Right lobe of liver (tissue), 6 donors: ENCODE measurements at places on chromosomes 5 and 9.

- H3K27ac ChIP-seq = no peak overlapping the region
- H3K4me3 ChIP-seq = no peak overlapping the region
- no peaks in the 10 kb centered on the region for H3K36me3 ChIP-seq
- no peak for DNase-seq
- no peaks in the 10 kb centered on the region for H3K4me1 ChIP-seq
Measured at GRCh38 chr5:176883700-176884570, 15.2 kb downstream of the HK3 start.

DNA sequence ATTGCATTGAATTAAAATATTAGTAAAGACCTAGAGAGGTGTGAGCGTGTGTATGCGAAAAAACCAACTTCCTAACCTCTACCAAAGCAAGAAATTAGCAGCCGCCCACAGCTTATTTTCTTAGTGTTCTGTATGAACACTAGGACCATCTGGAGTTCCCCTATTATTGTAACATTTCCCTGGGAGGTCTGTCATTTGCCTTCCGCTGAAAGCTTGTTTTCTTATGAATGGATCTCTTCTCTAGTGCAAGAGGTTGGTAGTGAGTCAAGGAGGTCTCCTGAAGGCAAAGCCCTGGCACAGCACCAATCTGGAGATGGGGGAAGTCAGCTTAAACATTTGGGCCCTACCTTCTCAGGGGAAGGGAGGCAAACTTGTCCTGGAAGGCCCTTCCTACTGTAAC lies 10.8 kb downstream of the TNFSF8 start:
- H3K36me3 ChIP-seq = no peaks in the 10 kb centered on the region
- H3K4me1 ChIP-seq = peaks cover 12% of the 10 kb centered on the region
- no peaks in the 10 kb centered on the region for H3K27me3 ChIP-seq
- no peak overlapping the region for H3K27ac ChIP-seq
- no peak overlapping the region for H3K4me3 ChIP-seq

DNA sequence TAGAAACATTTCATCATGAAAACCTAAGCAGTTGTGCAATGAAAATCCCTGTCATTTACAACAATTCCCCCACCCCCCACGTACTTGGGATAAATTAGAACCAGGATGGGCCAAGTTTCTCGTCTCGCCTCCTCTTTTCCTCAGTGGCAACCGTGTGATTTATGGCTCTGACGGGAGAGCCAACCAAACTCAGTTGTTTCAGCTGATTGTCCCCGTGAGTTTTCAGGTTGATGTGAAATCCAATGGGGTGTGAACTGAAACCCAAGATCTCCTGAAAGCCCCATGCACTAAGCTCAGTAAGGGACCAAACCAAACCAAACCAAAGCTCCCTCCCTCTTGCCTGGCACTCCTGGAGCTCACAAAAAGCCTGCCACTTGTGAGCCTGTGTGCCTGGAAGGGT lies 138.7 kb upstream of the SLC24A2 start:
- no peak for DNase-seq
- H3K4me3 ChIP-seq = no peak overlapping the region
- H3K4me1 ChIP-seq = no peaks in the 10 kb centered on the region
- no peak overlapping the region for H3K27ac ChIP-seq
- no peaks in the 10 kb centered on the region for H3K36me3 ChIP-seq

DNA sequence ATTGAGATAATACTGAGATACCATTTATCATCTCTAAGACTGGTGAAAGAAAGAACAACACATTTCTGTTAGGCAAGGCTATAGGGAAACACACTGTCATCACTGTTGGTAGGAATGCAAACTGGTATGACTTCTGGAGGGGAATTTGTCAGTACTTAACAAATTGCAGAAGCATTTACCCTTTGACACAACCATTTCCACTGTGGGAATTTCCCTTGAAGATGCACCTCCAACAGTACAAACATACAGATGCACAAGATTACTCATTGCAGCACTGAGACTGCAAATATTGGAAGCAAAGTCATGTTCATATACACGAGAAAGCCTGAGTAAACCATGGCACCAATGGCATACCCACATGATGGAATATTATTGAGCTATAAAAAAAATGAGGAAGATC lies 17.6 kb downstream of the GM2A start:
- H3K27me3 ChIP-seq = no peaks in the 10 kb centered on the region
- H3K27ac ChIP-seq = no peak overlapping the region
